NCI-H1092 (cell line): ENCODE measurements at places on chromosomes 12 and 14.

- DNase-seq, result no peak
These were observed 920.1 kb downstream of the FLRT2 start for GRCh38 chr14:86450085-86450484.

DNA sequence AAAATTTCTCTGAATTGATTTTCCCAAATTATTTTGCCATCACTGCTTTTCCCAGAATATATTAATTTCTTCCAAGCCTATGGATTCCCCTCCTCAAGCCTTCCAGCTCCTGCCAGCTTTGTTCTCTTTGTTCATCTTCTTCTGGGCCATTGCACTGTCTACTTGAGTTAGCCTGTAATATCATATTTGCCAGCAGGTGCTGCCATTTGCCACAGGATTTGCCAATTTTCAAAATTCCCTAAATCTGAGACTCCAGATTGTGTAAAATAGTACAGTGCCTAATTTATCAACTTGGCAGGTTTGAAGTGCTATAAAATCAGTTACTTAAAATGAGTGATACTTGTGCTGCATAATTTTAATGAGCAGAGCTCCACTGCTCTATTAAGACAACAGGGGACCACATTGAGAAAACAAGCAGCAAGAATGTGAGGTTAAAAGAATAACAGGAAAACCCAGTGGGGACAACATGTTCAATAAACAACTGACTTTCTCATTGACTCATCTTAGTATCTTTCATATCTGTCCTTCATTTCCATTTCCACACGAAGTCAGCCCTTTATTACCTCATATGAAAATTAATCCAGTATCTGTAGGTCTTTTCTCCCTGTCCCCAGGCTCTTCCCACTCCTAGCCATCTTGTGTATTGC is 84.6 kb upstream of the CCDC196 start:
- DNase-seq, result no peak

DNA sequence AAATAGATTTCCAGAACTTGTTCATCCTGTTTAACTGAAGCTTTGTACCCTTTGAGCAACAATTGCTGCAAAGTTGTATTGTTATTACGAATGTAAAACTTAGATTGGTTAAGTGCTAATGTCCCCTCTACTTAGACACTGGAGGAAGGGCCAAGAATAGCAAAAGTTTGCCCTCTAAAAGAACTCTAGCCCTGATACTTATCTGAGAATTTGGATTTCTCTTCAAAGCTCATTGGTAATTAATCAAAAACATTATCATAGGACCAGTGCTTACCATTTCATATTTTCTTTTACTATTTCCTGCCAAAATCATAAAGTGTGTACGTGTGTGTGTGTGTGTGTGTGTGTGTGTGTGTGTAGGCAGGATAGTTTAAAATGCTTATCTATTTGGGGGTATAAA is 58.2 kb downstream of the LMNTD1 start:
- no peak for DNase-seq

DNA sequence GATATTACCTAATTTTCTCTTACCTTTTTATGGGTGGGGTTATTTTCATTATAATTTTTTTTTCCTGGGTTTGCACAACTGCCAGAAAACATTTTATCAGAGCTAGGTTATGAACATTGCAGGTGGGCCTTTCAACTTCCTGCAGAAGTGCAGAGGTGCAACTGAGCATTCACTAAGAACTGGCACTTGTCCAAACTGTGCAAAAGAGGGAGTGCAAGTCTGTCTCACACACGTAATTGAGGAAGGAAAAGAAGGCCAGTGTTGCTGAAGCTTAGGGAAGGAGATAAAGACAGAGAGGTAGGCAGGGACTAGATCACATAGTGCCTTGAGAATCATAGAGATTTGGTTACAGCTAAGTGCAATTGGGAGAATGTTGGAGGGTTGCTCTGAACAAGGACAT is 14.1 kb upstream of the AMN1 start:
- no peak for DNase-seq

DNA sequence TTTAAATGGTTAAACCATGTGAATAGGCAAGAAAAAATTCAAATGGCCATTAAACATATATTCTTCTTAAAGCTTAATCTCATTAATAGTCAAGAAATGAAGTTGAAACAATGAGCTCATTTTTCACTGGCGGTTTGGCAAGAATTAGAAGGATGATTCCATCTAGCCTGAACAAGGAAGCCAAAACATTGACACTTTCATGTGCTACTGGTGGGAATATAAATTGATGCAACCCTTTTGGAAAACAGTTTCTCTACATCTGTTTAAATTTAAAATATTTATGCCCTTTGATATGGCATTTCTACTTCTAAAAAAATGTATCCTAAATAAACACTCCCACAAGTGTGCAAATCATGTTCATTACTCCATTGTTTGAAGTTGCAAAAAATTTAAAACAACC is 174.7 kb upstream of the HIF1A start:
- DNase-seq, result no peak

DNA sequence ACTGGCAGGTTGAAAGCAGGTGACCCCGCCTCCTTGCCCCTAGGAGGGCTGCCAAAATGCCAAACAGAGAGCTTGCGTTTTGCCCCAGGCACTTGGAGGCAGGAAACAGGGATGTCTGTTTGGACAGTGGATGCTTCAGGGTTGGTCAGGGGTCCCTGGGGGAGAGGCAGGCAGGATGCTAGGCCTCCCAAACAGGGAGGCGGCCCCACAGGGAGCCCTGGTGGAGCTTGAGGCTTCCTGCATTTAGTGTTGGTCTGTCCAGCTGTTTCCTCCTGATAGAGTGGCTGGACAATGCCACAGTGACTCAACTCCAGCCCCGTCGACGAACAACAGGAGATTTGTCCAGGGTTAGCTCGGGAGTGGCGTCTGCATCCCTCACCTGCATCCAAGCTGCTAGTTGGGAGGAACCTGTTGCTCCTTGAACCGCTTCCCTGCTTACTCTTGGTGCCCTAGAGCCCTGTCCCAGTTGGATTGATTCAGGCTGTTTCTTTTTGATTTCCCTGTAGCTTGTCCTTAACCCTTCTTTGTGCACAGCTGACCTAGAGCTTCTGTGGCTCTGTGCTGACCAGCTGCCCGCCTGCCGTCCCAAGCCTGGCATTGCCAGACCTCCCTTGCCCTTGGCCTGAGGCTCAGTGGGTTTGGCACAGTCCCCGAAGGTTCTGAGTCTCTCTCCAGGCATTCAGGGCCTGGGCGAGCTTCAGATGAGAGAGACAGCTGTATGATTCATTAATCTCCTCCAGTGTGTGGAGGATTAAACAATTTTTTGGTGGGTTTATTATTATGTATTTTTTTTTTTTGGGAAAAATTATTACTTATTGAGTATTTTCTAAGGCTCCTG is 45.9 kb downstream of the TSPAN9 start:
- DNase-seq, result no peak
